Upper lobe of right lung (tissue), 1 donor: ENCODE measurements at places on chromosomes 6 and 20. TPM values are rescaled to one million over a fixed set of nuclear protein-coding genes. Genes with fewer than 3 reads are reported as not detected.

Gene ERGIC3
- 179 TPM for total RNA-seq

Gene DCBLD1
- 19.5 TPM for total RNA-seq

Gene CNKSR3
- total RNA-seq, result 11.8 TPM

Gene ADAM33
- total RNA-seq, result 11.0 TPM

Gene SIRPB2
- total RNA-seq, result 14.3 TPM

Gene PPP1R3G
- total RNA-seq, result 0.46 TPM

Gene APOM
- 2.6 TPM for total RNA-seq

Gene LY6G6D
- total RNA-seq, result not detected

Gene STAU1
- total RNA-seq, result 76.0 TPM

Gene GPSM3
- 51.9 TPM for total RNA-seq

Gene APCDD1L
- not detected for total RNA-seq

Gene COL20A1
- total RNA-seq, result not detected

Gene PLG
- total RNA-seq, result not detected

Gene MYLK2
- not detected for total RNA-seq

Gene HLA-DPA1
- total RNA-seq, result 491 TPM

Gene TRIM40
- not detected for total RNA-seq

Gene TPD52L1
- 24.5 TPM for total RNA-seq

Gene B3GALT4
- 16.8 TPM for total RNA-seq

Gene MYB
- 2.0 TPM for total RNA-seq

Gene TMEM74B
- total RNA-seq, result 6.1 TPM

Gene PTGIS
- total RNA-seq, result 42.1 TPM

Gene KPNA5
- total RNA-seq, result 18.1 TPM

Gene PPP1R18
- 72.8 TPM for total RNA-seq

Gene PRICKLE4
- 14.2 TPM for total RNA-seq

Gene RAET1E
- 0.96 TPM for total RNA-seq

Gene EPB41L1
- 61.4 TPM for total RNA-seq

Gene C6orf141
- 2.1 TPM for total RNA-seq

Gene MAN1A1
- total RNA-seq, result 74.0 TPM

Gene EDN3
- 0.87 TPM for total RNA-seq

Gene SUN5
- not detected for total RNA-seq

Gene NRN1
- 24.4 TPM for total RNA-seq
